ENCODE measurements at places on chromosomes 11 and 22.

DNA sequence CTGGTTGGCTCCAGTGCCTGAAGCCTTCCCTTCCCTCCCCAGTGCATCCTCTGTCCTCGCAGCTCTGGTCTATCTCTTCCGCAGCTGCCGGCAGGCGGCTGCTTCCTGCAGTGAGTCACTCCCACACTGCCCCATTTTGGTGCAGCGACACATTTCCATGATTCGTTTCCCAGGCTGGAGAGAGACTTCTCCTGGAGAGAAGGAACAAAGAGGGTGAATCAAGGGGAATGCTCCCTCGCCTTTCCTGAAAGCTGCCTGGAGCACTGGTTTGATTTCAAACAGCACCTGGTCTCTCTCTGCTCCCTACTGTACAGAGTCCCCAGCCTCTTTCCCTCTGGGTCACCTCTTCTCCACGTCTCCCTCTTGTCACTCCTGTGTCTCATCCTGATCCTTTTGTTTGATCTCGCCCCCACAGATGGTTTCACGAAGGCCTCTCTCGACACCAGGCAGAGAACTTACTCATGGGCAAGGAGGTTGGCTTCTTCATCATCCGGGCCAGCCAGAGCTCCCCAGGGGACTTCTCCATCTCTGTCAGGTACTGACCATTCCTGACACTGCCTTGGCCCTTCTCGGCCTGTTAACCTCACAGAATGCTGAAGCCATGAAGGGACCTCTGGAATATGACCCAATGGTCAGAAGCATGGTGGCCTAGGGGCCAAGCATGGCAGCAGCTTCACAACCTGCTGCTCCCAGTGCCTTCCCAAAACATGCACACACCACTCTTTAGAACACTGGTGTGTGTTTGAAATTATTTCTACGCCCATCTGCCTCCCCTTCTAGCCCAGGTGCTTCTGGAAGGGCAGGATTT lies at the start of gene TMA7B:
Gene TMA7B (plus strand): TSS at position 758 of the 808 bp plus-strand sequence. CDS start 3,978 bp downstream, outside the sequence.
- DNase-seq: peak; percentile 68

GRCh38 chr11:125086633-125087296 lies 23.7 kb downstream of the SLC37A2 start:
- no peak for DNase-seq

DNA sequence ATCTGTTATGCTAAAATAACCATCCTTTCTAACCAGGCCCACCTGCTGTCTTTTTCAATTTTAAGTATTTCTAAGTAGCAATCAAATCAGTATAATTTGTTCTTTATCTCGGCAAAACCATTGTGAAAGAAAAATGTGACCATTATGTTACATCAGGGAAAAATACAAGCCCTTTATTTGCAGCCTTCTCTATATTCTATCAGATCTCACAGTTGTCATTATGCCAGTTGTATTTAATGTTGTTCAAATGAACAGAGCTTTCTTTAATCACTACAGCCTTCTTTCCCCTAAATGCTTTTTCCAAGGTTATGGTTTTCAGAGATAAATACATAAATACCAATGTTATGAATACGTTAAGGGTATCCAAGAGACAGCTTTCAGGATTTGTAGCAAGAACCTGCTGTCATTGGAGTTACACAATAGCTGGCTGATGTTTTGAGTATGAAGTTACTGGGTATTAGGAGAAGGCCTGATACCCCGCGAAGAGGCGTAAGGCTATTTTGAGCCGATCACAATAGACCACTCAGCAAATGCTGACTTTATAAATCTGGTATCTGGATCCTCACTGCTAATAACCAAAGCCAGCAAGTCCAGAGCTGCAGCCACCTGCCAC lies 406.3 kb downstream of the CADM1 start:
- no peak for DNase-seq

DNA sequence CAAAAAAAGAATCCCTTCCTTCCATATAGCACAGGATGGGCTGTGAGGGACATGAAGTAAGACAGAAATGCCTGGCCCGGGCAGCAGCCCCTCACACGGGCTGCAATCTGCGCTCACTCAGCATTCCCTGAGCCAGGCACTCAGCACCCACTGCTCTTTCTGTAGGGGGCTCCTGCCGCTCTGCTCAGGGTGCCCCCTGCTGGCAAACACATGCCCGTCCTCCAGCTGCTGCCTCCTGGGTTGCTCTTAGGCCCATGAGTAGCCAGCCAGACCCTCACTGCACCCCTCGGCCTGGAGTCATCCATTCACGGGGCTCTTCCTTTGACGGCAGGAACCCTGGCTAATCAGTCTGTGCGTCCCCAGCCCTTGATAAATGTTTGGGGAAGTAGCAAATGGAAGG lies 6.9 kb downstream of the MCAT start:
- no peak for DNase-seq

DNA sequence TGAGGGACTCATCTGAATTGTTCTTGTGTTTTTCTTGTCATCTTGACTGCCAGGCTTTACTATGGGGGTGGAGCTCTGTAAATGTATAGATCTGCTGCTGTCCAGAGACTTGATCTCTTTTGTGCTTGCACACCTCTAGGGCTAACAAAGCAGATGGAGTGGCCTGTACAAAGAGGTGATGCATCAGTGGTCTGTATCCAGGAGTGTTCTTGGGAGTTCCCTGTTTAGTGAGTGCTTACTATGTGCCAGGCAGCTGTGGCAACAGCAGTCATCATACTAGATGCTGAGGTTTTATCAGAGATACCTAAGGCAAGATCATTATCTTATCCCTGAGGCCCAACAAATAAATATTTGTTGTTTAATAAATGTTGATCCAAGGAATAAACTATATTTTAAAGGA lies 33.4 kb downstream of the STIM1 start:
- no peak for DNase-seq

DNA sequence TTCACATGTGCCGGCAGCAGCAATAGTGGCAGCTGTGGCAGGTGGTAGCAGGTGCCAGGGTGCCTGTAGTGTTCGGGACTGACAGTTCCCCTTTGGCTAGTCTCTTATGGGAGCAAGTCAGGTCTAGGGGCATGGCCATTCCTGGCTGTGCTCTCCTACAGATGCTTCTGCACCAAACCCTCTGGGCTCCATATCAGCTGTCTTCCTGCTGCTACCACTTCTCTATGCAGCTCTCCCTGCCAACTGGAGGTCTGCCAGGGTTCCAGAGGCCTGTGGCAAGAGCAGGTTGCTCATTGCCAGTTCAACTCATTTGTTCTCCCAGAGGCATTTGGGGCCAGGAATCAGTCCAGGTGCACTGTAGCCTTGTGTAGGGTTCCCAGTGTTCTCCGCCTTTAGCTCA lies 473.7 kb downstream of the JRKL start:
- no peak for DNase-seq

DNA sequence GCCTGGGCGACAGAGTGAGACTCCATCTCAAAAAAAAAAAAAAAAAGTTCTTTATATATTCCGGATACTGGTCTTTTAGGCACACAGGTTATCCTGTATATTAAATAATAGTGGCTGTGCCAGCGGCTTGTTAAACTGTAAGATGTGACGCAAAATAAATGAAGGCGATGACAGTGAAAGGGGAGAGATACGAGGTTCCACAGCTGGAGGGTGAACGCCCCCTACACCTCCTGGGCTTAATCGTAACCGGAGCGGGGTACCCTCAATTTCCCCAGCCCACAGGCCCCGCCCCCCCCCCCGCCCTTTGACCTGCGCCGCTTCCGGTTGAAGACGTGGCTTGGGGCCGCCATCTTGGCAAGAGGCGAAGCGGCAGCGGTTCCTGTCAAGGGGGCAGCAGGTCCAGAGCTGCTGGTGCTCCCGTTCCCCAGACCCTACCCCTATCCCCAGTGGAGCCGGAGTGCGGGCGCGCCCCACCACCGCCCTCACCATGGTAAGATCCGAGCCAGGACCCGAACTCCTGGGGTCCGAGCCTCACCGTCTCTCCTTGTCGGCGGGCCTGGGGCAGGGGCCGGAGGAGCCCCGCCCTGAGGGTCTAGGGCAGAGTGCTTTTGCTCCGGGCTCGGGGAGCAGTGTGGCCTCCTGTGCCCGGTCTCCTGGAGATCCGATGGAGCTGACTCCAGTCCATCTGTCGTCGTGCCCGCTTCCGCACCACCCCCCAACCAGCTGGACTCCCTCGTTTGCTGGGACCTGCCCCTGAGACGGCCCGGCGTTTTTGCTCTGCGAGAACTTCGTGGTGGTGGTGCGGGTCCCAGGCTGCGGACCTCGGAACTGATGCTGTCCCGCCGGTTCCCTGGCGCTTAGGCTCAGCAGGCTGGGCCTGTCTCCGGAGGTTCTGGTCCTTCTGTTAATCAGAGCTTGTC lies at the start of gene ARCN1:
Gene ARCN1 (plus strand): TSS at position 349 of the 920 bp plus-strand sequence. CDS start 139 bp downstream, at position 488.
- DNase-seq: peak; percentile 32

- DNase-seq: no peak
These were observed 69.7 kb upstream of the PRDM11 start for GRCh38 chr11:45076761-45077160.

- DNase-seq: no peak
These were observed 30.0 kb downstream of the LINC01488 start for GRCh38 chr11:69511358-69512055.

GRCh38 chr22:46969961-46970360 lies 207.5 kb downstream of the TBC1D22A start:
- DNase-seq: no peak

DNA sequence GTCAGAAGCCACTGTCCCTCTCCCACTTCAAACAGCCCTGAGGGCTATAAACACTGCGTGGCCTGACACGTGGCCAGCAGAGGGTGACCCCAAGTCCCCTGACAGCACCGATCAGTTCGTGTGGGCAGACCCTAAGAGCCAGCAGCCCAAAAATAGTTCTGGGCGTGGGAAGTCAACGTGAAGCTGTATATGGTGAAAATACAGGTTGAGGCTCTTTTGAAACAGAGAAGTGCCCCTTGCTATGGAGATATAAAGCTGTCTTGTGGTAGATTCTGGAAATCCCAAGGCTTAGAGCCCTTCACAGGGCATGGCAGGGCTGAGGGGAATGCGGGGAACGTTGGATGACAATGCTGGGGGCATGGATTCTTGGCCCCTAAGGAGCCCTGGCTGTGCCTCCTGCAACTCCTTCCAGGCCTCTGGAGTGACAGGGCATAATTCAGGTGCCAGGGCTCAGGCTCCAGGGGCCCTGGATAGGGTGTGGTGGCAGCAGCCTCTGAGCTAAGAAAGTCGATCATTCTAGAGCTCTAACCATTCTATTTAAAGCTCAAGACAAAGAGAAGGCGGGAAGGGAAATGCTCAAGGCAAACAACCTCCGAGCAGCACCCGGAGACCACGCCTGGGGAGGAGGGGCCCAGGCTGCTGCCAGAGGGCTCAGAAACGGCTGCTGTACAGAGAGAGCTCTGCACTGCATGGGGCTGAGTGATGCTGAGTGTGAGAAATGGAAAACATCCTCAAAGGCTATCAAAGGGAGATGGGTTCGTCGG lies 60.4 kb upstream of the CD5 start:
- no peak for DNase-seq

GRCh38 chr22:21042978-21043859 lies 2.5 kb upstream of the LRRC74B start:
- peak; percentile 30 for DNase-seq

All from RCC 7860 (cell line).